NCI-H1436 (cell line): ENCODE measurements at places on chromosomes 7 and 10.
A peak's percentile ranks its signal among the peaks of the same experiment; 100 is the strongest.

DNA sequence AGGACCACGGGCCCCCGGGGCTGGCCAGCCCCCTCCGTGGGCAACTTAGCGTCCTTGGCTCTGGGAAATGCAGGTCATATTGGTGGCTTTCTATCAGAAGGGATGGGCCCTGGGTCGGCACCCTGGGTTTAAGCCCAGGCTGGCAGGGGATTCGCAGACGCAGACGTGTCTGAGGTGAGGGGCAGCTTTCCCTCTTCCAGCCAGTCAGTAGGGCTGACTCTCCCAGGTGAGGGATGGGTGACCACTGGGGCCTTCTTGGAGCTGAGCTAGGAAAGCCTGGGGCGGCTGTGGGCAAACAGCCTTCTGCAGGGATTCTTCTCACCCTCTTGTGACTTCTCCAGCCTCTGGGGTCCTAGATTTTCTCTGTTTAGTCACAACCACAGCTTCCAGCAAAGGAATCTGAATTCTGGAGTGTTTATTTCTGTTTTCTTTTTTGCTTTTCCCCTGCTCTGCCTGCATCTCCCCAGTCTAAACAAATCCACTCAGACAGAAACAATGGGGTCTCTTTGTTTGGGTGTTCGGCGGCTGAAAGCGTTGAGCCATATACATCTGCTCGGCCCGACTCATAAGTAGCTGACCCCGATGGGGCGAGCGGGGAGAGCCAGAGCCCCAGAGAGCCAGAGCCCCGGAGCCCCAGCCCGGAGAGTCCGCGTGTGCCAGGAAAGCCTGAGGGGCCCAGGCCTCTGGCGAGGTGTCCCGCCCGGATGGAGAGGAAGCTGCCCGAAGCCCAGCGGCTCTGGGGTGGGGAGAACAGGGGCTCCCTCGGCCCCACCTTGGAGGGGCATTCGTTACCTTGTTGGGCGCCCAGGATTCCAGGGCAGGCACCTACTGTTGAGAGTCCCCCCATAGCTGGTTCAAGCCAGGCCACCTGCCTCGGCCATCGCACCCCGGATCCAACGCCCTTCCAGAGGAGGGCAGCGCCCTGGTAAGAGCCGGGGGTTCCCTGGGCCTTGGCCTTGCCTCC is 2.0 kb downstream of the MNX1 start:
- DNase-seq: no peak

DNA sequence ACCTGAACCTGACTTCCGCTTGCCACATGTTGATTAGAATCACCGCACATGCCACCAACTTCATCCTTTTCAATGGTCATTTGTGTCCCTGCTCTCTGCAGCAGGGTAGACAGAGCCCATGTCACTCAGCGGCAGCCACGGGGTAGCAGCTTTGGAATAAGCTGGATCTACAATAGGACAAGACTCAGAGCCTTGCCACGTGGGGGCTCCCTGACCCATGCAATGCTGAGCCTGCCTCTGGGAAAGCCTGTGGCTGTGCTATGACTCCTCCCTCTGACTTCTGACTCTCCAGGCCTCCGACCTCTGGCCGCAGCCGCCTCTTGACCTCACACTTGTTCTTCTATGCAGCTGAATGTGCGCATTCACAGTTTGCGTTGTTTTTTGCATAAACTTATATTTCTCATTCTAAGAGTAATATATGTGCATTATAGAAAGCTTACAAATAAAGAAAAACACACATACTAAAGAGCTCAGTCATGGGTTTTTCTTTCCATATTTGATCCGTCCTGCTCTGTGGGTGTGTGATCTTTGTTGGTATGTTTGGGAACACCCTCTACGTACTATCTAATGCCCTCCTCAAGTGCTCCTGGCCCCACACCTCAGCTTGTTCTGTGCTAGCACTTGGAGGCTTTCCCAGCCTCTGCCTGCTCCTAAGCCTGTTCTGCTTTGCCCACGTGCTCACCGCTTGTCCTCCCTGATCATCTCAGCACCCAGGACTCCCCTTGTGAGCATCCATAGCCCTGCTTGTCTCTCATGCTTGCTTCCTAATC is 198.0 kb upstream of the MKI67 start:
- DNase-seq: peak; percentile 3

DNA sequence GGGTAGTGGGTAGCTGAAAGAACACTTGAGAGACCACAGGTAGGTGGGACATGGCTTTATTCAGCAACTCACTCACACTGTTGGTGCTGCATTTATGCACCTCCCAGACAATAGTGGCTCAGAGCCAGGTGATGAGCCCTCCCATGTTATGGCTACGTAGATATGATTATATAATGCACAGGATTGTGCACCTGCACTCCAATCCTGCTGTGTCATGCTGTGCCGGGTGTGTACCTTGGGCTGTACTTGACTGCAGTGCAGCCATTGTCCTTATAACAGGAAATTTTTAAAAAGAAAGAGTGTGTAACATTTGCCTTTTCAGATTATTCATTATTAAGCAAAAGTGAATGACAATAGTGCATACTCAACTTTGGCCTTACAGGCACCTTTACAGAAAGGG is 366.1 kb upstream of the BMPER start:
- DNase-seq: no peak

GRCh38 chr7:35012160-35012559 is 25.1 kb downstream of the DPY19L1 start:
- no peak for DNase-seq

GRCh38 chr7:52005613-52006012 is 689.0 kb upstream of the COBL start:
- no peak for DNase-seq

DNA sequence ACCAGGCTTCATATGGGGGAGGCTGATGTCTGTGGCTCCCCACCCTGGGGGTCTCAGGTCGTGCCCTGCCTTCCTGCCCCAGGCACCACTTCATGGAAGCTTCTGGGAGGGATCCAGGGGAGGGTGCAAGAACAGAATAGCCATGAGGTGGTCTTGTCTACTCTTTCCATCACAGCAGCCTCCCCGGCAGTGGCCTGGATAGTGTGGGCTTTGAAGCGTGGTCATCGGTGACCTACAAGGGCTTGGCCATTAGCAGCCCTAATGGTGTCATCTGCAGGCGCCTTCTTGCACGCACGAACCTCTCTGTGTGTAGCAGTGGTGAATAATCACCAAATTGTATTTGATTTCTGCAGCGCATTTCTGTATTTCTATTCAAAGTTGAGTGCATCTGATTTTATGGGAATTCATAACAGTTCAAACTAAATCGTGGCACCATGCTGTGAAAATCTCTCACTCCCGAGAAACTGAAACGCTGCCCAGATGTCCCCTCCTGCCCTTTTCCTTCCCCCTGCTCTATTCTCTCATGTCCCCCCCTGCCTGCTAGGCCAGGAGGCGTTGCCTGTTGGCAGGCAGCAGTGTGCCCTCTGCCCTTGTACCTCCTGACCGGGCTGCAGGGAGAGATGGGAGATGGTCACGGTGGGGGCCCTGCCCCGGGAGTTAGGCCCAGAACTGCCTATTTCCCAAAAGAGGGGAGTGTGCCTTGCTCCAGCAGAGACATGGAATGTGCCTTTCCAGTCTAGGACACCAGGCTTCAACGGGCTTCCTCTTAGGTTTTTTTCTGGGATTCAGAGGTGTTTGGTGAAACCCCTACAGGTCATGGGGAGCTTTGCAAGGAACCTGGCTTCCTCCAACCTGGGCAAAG is 34.8 kb downstream of the CDH23 start:
- no peak for DNase-seq

GRCh38 chr10:9781666-9782065 is 1236.0 kb upstream of the CELF2 start:
- no peak for DNase-seq

GRCh38 chr10:11881477-11882417 is 58.6 kb downstream of the PROSER2 start:
- DNase-seq: no peak

DNA sequence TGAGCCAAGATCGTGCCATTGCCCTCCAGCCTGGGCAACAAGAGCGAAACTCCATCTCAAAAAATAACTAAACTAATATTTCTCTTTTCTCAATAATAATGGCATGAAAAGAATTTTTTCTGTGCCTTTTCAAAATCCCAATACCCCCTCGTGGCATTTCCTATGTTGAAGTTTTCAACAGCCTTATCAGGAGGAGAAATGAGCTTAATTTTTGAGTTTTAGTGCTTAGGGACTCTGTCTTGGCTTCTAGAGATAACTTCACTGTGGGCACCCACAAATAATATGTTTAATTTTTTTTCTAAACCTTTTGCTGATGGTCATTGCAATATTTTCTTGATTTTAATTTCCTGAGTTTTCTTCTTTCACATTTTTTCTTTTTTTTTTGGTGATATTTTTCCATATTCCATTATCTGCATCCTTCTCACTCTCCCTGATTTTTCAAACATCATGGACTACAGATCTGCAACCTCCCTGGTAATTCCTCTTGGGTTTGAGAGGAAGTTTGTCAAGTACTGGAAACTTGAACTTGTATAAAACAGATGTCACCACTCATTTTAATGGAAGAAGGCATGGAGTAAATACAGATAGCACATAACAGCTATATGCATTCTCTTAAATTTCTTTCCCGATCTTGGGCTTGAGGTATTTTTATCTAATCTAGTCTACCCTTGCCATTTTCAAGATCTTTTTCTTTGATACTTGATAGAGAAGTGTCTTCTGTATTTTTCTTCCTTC is 84.0 kb downstream of the KAT6B start:
- DNase-seq: no peak

DNA sequence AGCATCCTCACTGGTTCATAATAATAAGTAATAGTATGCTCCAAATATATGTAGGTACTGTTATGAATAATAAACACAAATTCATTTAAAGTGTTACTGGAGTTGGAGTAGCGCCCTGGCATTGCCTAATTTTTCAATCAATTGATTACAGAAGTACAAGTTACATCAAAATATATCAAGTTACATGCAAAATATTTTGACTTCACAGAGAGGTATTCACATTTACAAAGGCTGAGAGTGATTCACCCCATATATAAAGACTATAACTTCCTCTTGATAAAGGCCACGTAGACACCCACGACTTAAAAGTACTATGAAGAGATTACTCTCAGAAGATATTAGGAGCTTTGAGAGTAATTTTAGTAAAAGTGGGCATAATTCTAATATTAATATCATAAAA is 13.6 kb upstream of the COL17A1 start:
- DNase-seq: no peak

- peak; percentile 89 for DNase-seq
Observed at GRCh38 chr7:65872776-65873581, at the start of gene VKORC1L1. VKORC1L1 (plus strand) TSS chr7:65873074; CDS start chr7:65873372, 298 bp downstream.

DNA sequence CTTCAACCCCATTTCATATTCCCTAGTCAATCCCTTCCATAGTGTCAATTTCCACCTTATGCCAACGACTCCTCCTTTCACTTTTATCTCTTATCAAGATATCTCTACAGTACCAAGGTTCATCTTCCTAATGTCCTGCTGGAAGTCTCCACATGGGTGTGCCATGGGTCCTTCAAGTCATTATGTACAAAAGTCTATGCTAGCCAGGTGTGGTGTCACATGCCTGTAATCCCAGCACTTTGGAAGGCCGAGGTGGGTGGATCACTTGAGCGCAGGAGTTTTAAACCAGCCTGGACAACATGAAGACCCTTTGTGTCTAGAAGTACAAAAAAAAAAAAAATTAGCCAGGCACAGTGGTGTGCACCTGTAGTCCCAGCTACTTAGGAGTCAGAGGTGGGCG is 47.6 kb downstream of the PRTFDC1 start:
- no peak for DNase-seq

- DNase-seq: no peak
Observed at GRCh38 chr10:1685699-1686490, 51.4 kb downstream of the ADARB2 start.

DNA sequence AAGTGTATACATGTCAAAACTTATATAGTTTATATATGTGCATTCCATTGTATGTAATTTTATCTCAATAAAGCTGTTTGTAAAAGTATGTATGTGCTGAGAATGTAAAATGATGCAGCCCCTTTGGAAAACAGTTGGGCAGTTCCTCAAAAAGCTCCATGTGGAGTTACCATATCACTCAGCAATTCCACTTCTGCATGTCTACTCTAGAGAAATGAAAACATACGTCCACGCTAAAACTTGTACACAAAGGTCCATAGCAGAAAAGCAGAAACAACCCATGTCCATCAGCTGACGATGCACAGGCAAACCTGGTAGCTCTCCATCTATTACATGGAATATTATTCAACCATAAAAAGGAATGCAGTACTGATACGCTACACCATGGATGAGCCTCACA is 8.3 kb upstream of the RGS10 start:
- DNase-seq: no peak

- no peak for DNase-seq
Observed at GRCh38 chr7:47578579-47579270, 3.2 kb downstream of the TNS3 start.

- DNase-seq: no peak
Observed at GRCh38 chr7:130086938-130087337, 16.6 kb downstream of the KLHDC10 start.

DNA sequence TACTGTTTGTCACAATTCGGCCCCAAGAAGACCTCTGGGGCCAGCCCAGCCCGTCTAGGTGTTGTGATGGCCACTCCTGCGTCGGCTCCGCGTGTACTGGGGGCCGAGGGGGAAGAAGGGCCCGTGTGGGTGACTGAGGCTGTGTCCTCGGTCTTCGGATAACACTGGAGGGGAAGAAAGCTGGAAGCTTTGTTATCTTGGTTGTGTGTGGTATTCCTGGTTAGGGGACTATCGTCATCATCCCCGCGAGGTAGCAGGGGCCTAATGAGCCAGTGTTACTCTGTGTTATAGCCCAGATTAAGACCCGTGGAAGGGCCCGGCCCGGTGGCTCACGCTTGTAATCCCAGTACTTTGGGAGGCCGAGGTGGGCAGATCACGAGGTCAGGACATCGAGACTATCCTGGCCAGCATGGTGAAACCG is 854 bp downstream of the MTG1 start:
- no peak for DNase-seq

GRCh38 chr10:17006631-17007417 is 122.8 kb downstream of the CUBN start:
- DNase-seq: no peak

- DNase-seq: no peak
Observed at GRCh38 chr10:129495698-129496097, 28.7 kb downstream of the MGMT start.

- no peak for DNase-seq
Observed at GRCh38 chr10:73501651-73502050, 5.8 kb upstream of the PPP3CB start.

DNA sequence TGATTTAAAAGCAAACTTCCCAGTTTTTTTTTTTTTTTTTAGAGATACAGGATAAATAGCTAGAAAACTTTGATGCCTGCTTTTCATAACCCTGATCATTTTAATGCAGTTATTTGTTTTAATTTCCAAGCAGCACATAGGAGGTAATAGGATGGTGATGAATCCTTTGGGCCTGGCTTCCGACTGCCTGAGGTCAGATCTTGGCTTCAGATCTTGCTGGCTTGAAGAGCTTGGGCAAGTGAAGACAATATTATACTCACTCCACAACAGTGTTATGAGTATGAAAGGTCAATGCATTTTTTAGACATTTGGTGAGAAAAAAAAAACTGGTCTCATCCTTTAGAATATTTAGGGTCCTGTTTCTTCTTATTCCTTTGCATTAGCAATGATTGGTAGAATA is 124.8 kb upstream of the PRKCQ start:
- DNase-seq: no peak

DNA sequence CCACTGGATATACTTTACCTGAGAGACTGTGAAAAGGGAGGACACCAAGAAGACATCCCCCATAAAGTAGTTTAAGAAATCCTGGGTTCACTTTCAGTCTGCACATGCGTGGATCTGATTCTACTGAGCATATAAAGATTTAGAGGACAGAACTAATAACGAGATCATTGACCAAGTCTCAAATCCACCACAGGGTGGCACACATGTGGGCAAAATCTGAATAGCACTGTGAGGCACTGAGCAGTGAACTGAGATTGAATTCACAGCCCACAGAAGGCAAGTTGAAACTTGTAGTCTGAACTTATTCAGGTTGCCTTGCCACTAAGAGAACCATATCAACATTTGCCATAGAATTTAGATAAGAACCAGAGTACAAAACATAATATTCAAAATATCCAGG is 818.6 kb downstream of the GRID1 start:
- DNase-seq: peak; percentile 62
